Foreskin fibroblast (primary cell): ENCODE measurements at places on chromosomes 5 and 9.

DNA sequence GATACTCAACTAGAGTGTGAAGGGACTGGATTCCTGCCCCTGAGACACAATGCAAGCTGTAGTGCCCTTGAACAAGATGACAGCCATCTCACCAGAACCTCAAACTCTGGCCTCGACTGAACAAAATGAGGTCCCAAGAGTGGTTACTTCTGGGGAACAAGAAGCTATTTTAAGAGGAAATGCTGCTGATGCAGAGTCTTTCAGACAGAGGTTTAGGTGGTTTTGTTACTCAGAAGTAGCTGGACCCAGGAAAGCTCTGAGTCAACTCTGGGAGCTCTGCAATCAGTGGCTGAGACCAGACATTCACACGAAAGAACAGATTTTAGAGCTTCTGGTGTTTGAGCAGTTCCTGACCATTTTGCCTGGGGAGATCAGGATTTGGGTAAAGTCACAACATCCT, 2.4 kb downstream of the ZNF483 start:
- no peak for DNase-seq

DNA sequence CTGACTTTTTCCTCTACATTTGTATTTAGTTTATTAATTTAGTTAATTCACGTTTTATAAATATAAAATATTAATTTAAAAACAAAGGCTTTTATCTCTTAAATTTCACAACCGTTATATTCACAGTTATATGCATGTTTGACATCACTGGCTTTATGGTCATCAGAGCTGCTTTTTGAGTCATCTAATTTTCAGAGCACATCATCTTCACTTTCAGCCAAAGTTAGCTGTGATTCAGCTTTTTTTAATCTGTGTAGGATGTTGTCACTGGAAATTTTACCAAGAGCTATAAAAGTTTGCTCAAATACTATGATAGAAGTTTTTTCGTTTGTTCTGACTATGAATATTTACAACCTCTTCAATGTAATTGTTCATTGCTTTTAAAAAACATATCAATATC, 12.4 kb downstream of the CDC37L1 start:
- DNase-seq: peak; percentile 47

GRCh38 chr5:61217214-61217613, 54.9 kb upstream of the SMIM15 start:
- no peak for DNase-seq

DNA sequence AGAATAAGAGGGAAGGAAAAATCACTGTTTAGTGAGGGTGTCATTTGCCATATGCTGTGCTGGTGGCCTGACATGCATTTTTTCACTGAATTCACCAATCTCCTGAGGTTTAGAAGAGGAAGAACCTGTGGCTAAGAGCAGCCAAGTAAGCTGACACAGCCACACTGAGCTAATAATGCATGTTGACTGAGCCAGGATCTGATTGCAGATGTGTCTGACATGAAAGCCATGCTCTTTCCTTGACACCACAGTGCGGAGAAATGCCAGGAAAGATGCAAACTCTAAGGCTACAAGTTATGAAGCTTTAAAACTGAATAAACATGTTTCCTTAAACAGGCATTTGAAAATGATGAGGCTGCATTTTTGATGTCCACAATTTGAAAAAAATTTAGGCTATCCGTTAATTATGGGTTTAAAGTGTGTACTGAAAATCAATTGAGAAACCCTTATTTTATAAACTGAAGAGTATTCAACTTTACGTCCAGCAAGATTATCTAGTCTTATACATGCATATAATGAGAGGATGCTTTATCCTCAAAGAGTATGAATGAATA, 208.6 kb downstream of the FBN2 start:
- no peak for DNase-seq

GRCh38 chr9:78927099-78927940, 630.4 kb downstream of the PSAT1 start:
- DNase-seq: no peak

DNA sequence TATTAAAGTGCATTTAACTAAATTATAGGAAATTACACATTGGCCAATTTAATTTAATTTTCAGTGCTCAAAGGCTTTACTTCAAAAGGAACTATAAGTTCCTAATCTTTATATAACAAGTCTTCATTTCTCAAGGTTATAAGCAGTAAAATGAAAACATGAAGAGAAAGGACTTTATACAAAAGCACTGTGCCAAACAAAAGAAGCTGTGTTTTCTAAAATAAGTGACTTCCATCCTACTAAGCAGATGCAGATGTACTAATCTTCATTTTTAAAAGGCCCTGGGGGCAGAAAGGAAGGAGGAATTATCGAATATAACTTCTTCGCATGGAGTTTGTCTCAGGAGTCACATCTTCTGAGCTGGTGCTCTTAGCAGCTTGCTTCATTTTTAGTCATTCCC, 81.4 kb downstream of the SHC3 start:
- peak; percentile 49 for DNase-seq

DNA sequence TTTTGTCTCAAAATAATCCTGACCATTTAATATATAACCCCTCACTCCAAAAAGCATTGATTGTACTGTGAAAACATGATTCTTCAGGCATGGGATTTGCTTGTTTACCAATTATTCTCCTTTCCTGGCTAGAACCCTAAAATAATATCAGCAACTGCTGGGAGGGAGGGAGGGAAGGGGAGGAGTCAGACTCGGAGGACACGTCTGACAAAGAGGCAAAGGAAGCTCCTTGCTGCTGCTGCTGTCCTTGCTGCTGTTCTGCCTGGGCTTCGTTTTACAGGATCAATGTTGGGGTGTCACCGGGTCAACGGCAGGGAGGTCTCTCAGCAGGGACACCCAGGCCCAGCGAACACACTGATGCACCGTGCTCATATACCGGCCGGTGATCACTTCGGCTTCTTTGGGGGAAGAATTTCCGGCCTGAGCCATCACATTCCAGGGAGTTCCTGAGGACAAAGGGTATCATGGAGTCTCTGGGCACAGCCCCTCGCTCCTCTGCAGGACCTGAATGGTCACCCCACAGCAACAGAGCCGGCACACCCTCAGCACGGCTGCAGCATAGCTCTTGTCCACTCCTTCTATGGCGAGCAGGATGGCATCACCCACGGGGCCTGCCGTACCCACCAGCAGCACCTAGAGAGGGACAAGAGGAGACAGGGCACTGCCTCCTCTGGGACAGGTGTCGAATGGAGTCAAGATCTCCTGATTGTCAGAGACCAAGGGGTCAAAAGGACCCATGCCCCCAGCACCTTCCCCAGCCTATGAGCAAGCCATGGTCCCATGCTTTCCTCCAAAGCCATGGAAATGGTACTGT, 27.9 kb downstream of the MED10 start:
- no peak for DNase-seq

GRCh38 chr5:168765086-168765550, 185.9 kb upstream of the PANK3 start:
- DNase-seq: no peak

DNA sequence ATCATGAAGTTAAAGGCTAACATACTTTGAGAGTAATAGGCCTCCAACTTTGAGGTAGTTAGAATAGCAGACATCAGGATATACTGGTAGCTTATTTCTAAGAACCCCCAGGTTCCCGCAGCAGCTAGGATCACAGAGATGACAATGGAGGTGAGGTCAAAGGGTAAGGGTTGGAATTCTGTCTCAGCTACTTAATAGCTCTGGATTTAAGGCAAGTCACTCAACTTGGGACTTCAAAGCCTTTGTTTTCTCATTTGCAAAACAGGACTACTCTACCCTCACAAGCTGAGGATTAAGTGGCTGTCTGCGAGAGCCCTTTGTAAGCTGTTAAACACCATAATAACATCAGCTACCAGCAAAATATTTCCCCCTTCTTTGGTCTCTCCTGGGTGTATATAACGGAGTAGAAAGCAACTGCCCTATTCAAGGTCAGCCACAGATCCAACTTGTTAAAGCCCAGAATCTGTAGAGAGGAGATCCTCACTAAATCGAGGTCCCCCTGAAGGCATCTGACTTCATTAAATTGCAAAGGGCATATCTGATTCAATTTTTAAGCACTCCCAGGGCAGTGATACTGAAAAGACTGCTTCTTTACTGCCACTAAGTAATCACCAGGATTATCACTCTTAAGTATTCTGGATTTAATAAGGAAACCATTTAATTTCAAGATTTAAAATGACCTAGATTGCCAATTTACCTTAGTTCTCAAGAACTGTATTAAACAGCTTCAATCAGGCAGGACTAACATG, 104.7 kb downstream of the DCP2 start:
- no peak for DNase-seq

DNA sequence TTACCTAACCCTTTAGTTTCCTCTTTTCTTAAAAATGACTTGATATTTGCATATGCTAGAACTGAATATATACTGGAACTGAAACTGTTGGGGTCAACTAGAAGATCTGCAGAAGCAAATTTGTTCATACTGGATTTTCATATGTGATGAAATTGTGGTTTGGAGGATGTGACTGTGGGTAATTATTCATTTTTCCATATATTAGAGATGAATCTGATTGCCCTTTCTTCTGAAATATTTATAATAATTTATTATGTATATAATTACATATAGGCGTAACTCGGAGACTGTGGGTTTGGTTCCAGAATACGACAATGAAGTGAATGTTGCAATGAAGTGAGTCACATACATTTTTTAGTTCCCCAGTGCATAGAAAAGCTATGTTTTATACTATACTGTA, 149.1 kb downstream of the ATP10B start:
- DNase-seq: no peak

GRCh38 chr9:32136700-32137339, 247.6 kb upstream of the ACO1 start:
- no peak for DNase-seq

GRCh38 chr5:131142970-131143617, 22.0 kb downstream of the HINT1 start:
- DNase-seq: no peak

GRCh38 chr5:52073993-52074689, 690.9 kb downstream of the ISL1 start:
- no peak for DNase-seq

DNA sequence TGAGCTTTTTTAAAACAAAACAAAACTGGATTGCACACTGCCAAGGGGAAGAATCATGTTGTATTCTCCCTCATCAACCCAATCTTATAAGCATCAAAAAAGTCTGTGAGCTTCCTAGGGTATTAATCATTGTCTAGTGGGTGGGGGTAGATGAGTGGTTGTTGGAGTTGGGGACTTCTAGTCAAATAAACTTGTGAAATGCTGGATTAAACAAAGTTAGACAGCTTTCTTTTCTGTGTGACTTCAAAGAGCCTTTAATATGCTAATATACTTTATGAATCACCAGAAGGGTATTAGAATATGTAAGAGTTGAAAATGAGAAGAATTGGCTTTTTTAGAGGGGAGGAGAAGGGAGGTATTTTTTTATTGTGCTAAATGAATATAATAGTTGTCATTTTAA, 87.7 kb downstream of the GALNT10 start:
- DNase-seq: no peak

DNA sequence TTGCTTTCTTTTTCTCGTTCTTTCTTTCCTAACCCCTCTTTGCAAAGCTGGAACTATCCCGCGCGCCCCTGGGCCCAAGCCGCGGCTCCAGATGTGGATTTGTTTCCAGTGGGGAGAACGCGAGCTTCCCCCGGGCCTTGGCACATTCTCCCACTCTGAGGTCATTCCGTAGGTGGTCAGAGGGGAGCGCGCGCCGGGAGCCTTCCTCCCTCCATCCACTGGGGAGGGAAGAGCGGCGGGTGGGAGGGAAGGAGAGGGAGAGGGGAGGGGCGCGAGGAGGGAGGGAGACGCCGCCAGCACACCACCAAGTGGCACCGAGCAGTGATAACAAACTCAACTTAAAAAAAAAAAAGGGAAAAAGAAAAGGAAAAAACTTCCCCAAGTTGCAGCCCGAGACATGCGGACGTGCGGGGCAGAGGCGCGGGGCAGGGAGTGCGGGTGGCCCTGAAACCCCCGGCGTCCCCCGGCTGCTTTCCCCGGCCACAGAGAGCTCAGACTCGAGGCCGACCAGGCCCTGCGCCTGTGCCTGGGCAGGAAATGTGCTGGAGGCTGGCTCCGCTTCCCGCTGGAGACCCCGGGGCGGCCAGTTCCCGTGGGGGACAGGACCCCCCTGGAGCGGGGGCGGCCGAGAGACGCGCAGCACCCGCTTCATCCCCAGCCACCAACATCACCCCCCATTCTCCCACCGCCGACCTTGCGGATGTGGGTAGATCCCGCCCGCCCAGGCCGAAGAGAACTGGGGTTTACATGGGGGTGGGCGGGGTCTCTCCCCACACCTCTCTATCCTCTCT, 3.1 kb downstream of the IER5L start:
- peak; percentile 94 for DNase-seq

DNA sequence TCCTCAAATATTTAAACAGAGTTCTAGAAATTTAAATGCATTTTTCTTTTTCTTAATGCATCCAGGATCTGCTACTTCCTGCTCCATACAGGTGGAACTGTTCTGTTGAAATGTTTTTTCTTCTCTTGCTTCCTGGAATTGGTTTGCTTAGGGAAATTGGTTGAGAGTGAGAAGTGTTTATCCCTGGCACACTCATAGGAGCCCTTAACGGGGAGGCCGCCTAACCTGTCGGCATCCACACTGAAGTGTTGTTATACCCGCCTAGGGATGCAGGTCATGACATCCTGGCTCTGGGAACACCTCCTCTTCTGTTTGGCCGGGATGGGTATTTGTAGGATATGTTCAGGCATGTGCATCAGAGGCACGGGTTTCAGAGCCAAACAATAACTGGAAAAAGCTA, 239.7 kb downstream of the GADD45G start:
- DNase-seq: no peak

DNA sequence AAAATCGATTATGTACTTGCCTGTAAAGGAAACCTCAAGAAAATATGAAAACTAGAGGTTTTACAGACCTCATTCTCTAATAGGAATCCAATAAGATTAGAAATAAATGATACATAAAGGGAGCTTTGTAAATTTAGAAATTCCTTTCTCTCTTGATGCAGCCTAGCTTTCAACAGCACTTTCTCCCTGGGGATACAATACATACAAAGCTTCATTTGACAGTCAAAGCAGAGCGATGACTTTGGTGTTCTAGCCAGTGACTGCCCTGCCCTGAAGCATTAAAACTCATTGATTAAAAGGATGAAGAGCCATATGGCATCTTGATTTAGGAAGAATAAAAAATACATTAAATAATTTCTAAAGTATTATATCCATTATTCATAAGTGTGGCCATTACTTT, 46.3 kb upstream of the GLIS3 start:
- DNase-seq: no peak

DNA sequence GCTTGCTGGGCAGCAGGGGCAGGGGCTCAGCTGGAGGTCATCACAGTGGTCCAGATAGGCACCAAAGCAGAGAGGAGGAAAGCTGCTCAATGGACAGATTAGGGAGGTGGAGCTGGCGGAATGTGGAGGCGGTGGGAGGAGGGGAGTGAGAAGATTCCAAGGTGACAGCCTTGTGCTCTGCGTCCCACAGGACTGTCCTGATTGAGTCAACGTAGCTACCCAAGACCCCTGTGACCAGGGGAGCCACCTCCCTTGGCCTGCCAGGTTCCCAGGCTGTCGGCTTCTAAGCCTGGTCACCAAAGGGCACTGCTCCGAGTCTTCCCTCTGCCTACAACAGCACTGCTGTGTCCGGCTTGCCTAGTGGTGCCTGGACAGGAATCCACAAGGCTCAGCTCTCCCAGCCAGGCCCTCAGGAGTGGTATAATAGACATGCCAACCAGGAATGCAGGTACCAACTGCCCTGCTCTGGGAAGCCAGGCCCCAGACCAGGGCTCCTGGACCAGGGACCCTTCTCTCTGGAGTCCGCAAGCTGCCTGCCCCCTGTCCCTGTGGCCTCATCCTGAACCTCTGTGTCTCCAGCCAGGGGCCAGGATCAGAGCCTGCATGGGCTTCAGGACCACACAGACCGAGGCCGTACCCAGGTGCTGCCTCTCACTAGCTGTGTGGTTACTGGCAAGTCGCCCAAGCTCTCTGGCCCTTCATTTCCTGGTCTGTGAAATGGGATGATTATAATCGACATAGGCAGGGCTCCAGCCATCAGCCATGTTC, 67.9 kb downstream of the STK10 start:
- DNase-seq: no peak
